NCI-H748 treated with DMSO at 0.1 percent for 48 hours (cell line): ENCODE measurements at places on chromosomes 11 and 22.

- DNase-seq: no peak
Measured at GRCh38 chr11:17684550-17684949, 34.8 kb upstream of the MYOD1 start.

- DNase-seq: no peak
Measured at GRCh38 chr22:35476341-35476740, 64.3 kb upstream of the RASD2 start.

GRCh38 chr11:74159642-74160041 is 11.2 kb downstream of the C2CD3 start:
- DNase-seq: no peak

DNA sequence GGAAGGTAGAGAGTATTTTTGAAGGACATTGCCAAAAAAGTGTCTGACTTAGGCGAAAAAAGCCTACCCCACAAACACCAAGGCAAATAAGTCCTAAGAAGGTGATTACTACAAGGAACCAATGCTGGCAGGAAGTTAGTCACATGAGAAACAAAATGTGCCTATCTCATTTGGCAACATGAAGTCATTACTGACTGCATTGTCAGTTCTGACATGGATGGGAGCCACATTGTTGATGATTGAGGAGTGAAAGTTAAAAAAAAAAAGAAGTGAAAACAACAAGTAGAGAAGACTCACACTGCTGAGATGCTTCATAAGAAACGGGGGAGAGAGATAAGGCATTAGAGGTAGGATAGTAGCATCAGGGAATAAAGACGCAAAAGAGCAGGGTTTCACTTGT is 141.5 kb upstream of the FAT3 start:
- DNase-seq: no peak

DNA sequence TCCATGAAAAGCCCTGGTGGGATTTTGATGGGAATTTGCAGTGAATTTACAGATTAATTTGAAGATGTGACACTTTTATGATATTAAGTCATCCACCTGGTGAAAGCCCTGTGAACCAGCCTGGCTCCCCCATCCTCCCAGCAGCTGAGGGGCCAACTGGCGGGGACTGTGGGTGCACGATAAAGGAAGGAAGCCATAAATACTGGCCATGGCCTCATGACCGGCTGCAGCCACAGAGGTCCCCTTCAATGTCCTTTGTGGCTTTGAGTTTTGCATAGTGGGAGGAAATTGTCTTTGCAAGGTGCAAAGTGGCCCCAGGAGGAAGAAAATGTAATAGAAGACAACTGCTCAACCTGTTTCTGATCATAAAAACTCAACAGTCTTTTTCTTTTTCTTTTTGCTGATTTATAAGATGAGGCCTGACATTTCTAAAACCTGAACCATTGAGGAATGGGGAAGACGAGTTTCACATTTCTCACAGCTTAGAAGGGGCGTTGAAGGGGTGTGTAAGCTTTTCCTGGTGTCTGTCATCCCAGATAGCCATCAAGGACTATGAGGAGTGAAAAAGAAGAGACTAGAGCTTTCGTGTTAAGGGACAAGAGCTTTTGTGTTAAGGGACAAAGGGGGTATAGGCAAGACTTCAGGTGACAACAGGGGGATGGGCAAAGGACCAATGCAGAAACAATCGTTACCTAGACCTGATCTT is 6.3 kb upstream of the NDUFV1 start:
- no peak for DNase-seq

- no peak for DNase-seq
Measured at GRCh38 chr11:11987503-11988022, 20.9 kb downstream of the DKK3 start.
